ENCODE measurements at places on chromosomes 11 and 22. TPM values are rescaled to one million over a fixed set of nuclear protein-coding genes. Genes with fewer than 3 reads are reported as not detected.

Gene MS4A6E
- total RNA-seq: not detected

Gene DERL3
- total RNA-seq: 1.5 TPM

Gene KRTAP5-1
- not detected for total RNA-seq

Gene LARGE1
- 1.9 TPM for total RNA-seq

Gene MIAT
- total RNA-seq: 0.17 TPM

Gene CWC15
- total RNA-seq: 44.2 TPM

Gene OR8B4
- not detected for total RNA-seq

Gene CYP2D6
- total RNA-seq: 0.17 TPM

Gene GPR83
- total RNA-seq: not detected
